ENCODE measurements at places on chromosomes 7 and 10.

DNA sequence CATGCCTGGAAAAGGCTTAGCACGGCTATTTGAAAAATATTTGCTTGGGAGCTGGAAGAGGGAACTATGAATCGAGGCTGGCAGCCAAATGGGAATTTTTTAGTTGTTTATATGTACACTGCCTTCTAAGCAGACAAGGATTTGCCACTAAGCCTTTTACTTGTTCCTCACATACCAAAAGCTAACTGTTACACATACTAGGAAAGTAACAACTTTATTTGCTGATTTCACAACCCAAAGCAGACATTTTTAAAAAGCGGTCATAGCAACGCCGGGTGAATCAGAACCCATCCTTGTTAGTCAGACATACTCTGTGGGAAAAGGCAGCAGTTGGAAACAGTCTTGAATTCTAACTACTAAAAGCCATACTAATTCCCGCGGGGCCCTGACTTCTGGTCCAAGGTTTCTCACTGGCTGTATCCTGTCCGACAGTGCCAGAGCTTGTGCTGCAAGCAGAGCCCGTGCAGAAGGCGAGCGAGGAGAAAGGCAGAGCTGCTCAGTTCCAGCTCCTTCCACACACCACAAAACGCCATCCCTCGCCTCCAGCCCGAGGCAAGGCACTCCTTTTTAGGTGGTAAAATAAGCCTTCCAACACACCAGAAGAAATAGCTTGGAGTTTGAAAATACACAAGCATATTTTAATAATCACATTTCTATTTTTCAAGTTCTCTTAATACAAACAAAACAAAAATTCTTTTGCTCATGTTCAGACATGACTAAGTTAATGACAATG, 89.2 kb downstream of the RNF216 start:
- DNase-seq, result peak; percentile 97

DNA sequence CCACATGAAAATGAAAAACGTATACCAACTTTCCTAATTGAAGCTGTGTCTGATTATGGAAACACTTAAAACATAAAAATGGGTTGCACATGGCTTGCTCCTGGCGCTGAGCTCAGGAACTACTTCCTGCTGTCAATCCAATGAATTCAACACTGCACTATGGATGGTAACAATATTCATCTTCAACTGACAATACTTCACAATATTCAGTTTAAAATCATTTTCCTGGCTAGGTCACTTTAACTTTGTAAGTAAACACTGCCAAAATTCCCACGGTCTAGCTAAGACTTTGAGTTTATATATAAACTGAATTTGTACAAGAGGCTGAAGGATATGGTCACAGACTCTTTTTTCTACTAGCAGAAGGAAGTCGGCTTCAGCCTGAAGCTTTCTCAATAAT, 556.9 kb downstream of the TNS3 start:
- no peak for DNase-seq

GRCh38 chr7:50660040-50660829, 95.0 kb upstream of the DDC start:
- DNase-seq, result no peak

- DNase-seq, result no peak
These were observed 100.3 kb downstream of the MCU start for GRCh38 chr10:72792288-72792687.

DNA sequence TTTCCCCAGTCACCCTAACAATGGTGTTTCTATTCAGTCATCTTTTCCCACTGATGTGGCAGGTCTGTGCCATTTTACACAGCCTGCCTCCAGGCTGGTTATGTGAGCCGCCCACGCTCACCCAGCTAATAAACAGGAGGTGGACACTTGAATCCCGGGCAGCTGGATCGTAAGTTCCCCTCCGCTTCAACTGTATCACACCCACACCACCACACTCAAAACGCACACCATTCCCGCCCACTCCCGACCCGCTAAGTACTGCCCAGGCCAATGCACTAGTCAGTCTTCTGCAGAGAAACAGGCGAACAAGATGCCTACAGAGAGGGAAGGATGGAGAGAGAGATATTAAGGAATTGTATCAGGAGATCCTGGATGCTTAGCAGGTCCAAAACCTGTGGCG, 38.9 kb upstream of the PFKP start:
- no peak for DNase-seq

- no peak for DNase-seq
These were observed 49.9 kb upstream of the CAMK2B start for GRCh38 chr7:44375236-44375699.

DNA sequence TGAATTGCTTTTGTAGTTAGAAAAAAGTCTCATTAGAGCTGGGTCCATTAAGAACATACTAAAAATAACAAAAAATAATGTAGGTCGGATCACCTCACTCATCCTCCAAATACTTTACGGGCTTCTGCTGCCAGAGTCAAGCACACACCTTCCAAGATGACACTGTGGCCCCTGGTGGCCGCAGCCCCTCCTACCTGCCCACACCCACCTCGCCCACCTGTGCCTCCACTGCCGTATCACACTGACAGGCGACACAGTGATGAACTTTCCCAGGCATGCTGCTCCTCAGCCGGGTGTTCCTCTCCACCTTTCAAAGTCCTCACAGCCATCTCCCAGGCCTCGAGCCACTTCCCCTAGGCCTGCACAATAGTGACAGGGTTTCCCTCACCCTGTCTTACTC, 60.9 kb downstream of the STK17A start:
- DNase-seq, result no peak

GRCh38 chr10:96511044-96511945, 2.4 kb downstream of the TLL2 start:
- peak; percentile 23 for DNase-seq

DNA sequence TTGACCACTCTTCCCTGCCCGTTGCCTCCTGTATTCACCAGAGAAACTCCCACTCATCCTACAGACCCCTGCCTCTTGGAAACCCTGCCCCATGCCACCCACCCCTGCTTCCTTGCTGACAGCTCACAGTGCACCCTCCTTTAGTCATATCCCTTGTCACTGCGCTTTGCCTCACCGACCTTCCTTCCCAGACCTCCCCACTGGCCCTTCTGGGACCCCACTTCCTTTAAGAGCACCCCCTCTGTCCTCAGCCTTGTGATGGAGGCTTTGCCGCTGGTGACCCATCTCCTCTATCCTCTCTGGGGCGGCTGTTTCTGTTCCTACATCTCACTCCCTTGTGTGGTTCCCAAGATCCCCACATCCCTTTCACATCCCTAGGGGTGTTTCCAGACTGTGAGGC, 92.8 kb upstream of the ZMIZ1 start:
- DNase-seq, result no peak

DNA sequence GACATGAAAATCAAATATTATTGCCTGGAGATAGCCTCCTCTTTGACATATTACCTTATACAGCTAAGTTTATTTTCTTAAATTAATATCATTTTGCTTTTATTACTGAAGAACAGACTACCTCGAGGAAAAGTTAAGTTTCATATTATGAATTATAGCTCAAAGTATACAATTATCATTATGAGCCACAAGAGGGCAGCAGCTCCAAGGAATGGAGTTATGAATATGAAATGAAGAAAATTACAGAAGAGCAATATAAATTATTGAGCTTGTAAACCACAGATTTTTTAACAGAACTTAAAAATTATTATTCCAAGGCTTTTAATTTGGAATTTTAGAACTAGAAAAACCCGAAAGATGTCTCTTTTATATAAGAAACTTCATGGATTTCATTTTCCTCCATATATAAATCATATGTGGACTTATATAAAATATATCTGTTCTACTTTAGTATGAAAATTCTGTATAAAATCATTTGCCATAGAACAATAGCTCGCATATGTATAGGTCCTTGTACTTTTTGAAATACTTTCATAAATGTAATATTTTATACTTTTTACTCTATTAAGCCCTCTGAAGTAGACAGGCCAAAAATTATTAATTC, 40.1 kb downstream of the IQUB start:
- peak; percentile 50 for DNase-seq

- no peak for DNase-seq
These were observed 71.2 kb downstream of the MINPP1 start for GRCh38 chr10:87575851-87576250.

- peak; percentile 71 for DNase-seq
These were observed 7.5 kb upstream of the SND1 start for GRCh38 chr7:127644484-127644883.

DNA sequence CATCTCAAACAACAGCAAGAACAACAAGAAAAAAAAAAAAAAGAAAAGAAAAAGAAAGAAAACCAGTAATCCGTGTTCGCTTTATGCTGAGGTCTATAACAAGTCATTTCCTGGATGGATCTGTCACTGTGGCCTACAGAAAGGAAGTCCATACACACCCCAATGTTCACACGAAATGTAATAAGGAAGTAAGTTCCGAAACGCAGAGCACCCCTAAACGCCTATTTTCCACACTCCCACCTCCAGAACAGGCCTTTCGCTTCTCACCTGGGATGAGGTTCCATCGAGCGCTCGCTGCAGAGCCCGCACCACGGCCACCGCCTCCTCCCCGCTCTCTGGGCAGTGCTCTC, 735 bp downstream of the ZNF394 start:
- peak; percentile 15 for DNase-seq

DNA sequence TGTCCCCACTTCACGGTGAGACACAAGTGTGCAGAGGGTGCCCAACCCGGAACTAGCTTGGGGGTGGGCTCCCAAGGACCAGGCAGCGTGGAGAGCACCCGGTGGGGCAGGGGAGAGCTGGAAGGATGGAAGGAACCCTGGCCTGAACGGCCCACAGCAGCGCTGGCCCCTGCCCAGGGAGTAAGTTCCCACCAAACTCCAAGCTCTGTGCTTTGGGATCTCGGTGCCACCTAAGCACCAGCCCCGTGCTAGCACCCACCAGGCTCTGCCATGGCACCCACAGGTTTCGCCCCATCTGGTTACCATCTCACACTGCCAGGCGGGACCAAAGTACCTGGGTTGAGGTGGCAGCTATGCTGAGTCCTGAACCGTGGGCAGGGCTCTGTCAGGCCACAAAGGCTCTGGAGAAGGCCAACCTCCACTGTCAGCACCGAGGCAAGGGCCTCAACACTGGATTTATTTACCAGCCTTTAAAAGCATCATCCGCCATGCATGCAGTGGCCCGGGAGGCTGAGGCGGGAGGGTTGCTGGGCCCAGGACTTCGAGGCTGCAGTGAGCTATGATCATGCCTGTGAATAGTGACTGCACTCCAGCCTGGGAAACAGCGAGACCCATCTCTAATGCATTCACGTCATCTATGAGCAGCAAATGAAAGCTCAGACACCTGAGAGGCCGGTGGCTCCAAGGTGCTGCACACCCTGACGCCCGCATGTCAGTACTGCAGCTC, 16.0 kb downstream of the GPER1 start:
- no peak for DNase-seq

DNA sequence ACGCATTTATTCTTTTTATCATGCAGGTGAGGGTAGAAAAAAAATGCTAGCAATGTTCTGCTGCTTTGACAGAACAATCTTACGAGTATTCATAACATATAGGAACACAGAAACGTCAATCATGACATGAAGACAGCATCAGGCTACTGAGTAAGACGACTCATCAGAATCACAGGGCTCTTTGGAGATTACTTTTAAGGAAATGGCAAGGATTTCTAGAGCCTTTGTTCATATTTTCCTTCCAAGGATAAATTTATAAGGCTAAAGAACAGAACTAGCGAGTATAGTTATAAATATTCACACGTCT, 39.8 kb upstream of the DNAJC1 start:
- DNase-seq, result no peak

DNA sequence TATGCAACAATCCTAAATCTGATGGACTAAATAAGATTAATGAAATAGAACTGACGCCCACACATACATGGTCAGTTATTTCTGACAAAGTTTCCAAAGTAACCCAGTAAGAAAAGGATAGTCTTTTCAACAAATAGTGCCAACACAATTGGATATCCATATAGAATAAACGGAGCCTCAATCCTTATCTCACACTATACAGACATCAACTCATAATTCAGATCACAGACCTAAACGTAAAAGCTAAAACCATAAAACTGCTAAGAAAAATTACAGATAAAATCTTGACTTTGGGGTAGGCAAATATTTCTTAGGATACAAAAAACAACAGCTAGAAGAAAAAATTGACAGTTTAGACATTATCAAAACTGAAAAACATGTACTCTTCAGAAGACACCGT, 8.5 kb downstream of the CACUL1 start:
- DNase-seq, result no peak
